ENCODE measurements at places on chromosomes 4 and X.

DNA sequence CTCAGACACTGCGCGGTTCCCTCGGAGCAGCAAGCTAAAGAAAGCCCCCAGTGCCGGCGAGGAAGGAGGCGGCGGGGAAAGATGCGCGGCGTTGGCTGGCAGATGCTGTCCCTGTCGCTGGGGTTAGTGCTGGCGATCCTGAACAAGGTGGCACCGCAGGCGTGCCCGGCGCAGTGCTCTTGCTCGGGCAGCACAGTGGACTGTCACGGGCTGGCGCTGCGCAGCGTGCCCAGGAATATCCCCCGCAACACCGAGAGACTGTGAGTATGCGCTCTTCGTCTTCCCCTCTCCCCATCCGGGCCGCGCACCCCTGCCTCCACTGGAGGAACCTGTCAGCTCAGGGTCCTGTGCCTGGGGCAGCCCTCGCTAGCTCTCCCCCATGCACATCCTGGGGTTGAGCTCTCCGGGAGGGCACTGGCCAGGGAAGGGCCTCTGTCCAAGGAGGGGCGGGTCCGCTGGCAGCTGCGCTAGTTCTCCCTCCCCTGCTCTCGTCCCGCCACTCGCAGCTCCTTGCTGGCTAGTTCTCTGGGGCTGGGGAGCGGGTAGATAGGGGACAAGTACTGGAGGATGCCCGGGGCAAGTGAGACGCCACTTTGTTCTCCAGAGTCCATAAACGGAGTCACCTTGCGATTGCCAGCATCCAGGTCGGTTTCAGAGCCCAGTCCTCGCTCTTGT lies 2.2 kb downstream of the SLIT2 start:
- DNase-seq: no peak

DNA sequence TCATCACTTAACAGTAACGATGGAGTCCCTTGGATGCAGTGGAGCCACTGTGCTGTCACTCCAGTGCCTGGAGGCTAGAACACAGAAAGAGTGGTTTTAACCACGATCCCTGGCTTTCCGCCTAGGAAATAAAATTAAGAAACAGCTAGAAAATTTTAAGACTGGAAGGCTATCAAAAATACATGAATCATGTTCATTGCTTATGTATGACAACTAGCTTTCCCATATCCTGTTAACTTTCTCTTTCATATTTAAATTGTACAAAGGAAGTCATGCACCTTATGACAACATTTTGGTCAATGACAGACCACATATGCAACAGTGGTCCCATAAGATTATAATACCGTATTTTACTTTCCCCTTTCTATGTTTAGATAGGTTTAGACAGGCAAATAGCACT lies 115.1 kb downstream of the GALNTL6 start:
- DNase-seq: no peak

DNA sequence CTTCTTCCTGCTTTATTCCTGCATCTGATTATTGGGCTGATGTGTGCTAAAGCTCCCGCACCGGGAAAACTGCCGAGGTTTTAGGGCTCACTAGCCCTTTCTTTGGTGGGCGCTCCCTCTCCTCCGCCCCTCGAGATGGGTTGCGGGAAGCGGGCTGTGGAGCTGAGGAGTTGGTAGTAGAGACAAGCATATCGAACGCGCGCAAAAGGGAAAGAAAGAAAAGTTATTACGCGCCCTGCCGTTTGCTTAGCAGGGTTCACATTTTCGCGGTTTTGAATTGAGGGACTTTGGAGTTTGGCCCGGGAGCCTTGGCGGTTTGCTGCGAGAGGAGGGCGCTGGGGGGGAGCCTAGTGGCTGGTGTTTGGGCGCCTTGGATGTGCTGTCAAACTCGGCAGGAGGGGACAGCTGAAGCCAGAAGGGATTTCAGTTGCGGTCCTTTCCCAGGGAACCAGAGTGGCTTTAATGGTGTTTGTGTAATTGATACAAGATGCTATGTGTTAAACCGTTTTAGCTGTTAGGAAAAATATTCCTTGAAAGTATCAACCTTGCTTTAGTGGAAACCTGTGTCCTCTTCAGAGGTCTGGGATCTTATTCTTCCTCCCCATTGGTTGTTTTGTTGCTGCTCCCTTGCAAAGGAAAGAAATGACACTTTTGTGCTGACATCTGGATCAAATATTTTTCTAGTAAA lies 1.1 kb downstream of the GAB1 start:
- DNase-seq: no peak

GRCh38 chrX:117002981-117003380 lies 540.2 kb upstream of the CT83 start:
- no peak for DNase-seq

- DNase-seq: no peak
Measured at GRCh38 chr4:116952530-116953136, 132.7 kb downstream of the TRAM1L1 start.

GRCh38 chrX:44042751-44043150 lies 69.6 kb upstream of the NDP start:
- DNase-seq: no peak

DNA sequence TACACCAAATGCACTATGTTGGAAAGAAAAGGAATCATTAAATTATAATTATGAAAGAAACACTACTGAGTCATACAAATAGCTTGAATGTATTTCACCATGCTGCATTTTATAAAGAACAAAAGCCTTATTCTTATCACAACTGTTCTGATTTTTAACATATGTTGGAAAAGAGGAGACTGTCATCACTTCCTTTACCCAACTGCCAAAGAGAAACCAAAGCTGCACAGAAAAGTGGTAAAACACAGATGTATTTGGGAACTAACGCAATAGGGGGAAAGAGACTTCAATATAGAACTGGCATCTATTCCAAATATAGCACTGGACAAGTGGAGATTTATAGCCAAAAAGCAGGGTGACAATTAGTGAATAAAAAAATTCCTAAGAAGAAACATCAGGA lies 181.0 kb downstream of the SPANXN3 start:
- no peak for DNase-seq

DNA sequence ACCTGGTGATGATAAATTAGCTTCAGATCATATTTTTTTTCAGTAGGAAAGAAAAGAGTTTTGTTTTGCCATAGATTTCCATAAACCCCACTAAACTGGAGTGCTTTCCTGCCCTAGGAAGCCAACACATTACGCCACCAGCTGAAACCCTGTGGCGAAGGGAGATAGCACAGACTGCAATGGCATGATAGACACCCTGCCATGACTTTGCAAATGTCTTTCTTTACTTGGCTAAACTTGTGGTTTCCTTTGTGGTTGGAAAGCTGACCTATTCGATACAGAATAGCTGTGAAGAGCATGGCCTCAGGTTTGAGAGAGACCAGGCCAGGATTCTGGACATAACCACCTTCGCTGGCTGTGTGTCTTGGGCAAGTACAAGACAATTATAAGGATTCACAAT lies 19.1 kb downstream of the MFAP3L start:
- DNase-seq: no peak

GRCh38 chr4:106869551-106869950 lies 166.6 kb downstream of the DKK2 start:
- no peak for DNase-seq

DNA sequence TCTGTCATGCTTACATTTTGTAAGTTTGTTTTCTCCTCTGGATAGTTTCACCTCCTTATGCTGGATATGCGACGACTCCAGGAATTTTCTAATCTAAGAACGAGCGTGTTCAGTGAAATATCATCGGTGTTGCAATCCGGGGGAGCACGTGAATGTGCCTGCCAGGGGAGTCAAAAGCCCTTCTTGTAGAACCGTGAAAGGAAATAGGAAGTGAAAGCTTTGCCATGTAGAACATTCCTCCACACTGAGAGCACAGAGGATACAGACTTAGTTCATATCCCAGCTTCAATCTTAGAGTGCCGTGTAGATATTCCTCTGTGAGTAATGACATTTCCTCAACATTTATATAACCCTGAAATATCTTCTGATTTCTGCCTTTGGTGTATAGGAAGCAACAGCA lies 121.2 kb downstream of the VEGFC start:
- DNase-seq: no peak

GRCh38 chrX:25067271-25068172 lies 51.8 kb upstream of the ARX start:
- DNase-seq: no peak

DNA sequence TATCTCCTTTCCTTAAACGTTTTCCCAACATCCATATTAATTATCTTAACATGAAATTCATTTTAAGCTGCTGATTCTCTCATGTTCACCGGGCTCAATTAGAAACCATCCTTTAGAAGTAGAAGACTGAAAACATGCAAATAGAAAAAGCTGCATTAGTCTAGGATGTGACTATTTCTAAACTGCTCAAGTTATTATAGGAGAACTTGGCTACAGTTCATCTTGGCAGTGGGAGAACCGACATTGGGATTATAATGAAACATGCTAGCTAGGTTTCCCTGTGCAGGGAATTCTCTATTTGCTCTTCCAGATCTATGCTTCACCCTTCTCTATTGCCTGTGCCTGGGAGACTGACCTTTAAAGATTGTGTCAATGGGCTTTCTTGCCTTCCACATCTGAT lies 151.0 kb upstream of the PPARGC1A start:
- no peak for DNase-seq

DNA sequence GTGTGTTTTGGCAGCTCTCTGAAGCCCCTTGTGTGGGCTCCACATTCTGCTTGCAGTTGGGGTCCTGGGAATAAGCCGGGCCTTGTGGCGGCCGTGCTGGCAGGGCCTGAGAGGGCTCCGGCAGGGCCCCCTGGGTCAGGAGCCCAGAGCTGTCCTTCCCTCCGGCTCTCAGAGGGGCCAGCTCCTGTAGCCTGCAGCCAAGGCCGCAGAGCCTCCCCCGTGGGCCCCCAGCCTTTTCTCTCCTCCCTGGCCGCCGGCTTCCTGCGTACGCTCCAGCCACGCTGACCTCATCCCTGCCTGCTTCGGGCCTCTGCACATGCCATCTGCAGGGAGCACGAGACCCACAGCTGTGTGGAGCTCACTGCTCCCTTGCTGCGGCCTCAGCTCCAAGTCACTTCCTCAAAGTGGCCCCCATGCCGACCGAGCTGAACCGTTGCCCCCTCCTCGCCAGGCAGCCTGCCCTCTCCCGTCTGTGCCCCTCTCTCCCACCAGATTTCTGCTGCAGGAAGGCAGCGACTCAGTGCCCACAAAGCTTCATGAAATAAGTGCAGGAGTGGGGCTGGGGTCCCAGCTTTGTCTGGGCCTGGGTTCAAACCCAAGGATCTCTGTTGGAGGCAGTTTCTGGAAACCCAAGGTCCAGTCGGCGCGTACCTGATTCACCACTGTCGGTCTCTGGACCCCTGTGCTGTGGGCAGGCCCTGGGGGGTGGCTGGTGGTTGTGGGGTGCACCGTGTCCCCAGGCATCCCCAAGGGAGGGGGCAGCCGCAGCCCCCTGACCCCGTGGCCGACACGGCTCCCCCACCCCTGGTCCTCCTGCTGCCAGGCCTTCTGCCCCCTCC lies 57.1 kb upstream of the NKX1-1 start:
- DNase-seq: no peak

GRCh38 chr4:61994036-61994435 lies 793.9 kb downstream of the ADGRL3 start:
- no peak for DNase-seq

- DNase-seq: no peak
Measured at GRCh38 chrX:140672840-140673731, 36.5 kb upstream of the LINC00632 start.

Measured in activated CD4-positive, alpha-beta T cell treated with anti-CD3 and anti-CD28 coated beads for 24 hours (primary cell).